ENCODE measurements at places on chromosomes 6 and 20.

GRCh38 chr6:87027021-87027420, 67.9 kb downstream of the CGA start:
- no peak for DNase-seq

GRCh38 chr20:15317546-15318232, 980.3 kb upstream of the FLRT3 start:
- DNase-seq, result no peak

DNA sequence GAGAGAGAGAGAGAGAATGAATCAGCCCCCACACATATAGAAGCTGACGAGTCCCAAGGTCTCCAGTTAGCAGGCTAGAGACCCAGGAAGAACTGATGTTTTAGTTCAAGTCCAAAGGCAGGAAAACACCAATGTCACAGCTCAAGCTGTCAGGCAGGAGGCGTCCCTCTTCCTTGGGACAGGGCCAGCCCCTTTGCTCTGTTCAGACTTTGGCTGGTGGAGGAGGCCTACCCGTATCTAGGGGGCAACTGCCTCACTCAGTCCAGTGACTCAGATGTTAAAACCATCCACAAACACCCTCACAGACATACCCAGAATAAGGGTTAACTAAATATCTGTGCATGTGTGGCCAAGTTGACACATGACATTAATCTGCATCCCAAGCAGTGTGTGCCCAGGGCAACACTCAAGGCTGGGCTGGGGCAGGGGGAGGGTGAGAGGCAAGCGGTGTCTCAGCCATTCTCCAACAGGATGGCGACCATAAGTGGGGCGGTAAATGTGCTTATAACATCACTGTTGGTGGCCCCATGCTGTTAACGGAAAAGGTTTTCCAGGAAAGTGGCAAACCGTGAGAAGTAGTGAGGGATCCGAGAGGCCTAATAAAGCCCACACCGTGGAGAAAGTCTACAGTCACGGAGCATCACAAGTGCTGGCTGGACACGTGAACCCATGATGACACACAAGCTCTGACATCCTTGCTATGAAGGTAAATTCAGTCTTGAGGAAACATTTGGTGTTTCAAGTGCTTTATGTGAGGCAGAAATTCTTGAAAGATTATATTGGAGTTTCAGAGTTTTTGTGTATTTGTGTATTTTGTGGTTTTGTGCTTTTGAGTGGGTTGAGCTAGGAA, 28.1 kb downstream of the RAMACL start:
- no peak for DNase-seq

GRCh38 chr6:112429226-112429625, 82.1 kb downstream of the RFPL4B start:
- no peak for DNase-seq

DNA sequence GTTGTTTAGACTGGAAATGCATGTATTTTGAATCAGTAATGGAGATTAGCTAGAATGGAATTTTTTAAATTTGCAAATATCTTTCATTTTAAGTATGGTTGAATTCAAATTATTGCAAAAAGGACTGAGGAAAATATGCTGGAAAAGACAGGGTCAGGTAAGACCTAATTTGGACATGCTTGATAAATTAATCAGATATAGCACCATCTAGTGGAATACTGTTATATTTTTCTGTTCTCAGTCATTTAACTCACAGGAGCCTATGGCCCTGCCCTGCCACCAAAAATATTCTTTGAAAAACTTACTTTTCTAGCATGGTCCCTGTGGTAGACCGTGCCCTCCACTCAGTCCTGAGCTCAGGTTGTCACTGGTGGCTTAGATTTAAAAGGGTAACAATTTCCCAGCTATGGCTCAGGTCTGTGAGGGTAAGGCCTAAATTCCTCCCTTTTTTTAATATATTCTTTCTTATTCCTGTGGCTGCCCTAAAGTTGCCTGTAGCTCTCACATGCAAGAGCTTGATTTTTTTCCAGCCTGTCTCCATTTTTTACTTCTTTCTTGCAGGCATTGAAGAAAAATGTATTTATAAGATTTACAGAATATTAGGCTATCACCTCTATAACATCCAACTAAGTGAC, 25.3 kb upstream of the KIAA1586 start:
- no peak for DNase-seq

- DNase-seq, result no peak
Observed at GRCh38 chr20:61948586-61949362, 116.9 kb downstream of the TAF4 start.

- DNase-seq, result peak; percentile 5
Observed at GRCh38 chr6:158009114-158009891, 27.6 kb downstream of the SYNJ2 start.

- no peak for DNase-seq
Observed at GRCh38 chr6:21323577-21323976, 270.0 kb upstream of the SOX4 start.

DNA sequence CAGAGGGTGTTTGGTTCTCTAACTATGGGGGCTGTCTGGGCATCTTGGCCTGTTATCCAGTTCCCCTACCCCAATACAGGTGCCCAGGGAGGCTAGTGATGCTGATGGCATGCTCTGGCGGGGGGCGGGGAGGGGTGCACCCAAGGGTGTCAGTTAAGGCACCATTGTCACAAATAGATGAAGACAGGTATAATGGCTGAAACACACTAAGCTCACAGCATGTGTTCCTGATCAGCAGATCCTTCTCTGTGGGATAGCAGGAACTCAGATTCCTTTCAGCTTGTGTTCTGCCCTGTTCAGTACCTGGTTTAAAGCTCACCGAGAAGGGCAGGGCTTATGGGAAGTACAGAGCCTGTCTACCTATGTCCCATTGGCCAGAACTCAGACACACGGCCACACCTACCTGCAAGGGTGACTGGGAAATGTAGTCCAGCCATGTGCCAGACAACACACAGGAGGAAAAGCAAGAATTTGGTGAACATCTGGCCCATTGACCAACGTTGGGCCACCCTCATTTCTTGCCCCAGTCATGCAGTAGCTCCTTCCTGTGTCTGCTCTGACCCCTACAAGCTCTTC, 3.4 kb upstream of the RSPO4 start:
- DNase-seq, result no peak

GRCh38 chr20:35146299-35146919, 727 bp downstream of the EDEM2 start:
- DNase-seq, result no peak

GRCh38 chr20:5374171-5374570, 57.4 kb upstream of the PROKR2 start:
- no peak for DNase-seq

DNA sequence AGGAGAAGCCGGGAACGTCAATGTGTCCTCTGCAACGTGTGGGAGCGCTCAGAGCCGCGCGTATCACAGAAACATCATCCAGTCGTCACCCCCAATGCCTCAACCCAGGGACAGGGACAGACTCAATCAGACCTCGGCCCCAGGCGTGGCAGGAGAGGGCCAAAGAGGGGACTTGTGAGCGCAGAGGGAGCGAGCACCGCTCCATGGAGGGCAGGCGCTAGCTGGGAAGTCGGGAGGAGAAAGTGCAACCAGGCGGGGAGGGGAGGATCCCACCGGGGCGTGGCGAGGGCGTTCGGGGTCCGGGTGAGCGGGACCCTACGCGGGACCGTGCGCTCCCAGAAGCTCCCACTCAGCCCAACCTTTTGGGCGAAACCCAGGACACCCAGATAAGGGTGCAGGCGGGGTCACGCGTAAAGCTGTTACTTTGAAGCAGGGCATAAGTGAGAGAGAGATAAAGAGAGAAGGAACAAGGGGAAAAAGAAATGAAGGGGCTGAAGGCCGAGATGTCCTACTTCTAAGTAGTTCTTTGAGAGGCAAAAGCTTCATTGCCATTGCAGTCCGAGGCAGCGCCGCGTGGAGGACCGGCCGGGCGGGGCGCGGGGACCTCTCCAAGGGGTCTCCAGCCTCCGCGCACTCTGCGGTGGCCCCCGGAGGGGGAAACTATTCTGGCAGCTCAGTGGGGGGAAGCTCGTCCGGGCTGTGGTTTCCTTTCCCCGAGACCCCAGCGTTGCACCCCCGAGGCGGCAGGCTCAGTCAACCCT, 862 bp upstream of the SOBP start:
- DNase-seq, result no peak

DNA sequence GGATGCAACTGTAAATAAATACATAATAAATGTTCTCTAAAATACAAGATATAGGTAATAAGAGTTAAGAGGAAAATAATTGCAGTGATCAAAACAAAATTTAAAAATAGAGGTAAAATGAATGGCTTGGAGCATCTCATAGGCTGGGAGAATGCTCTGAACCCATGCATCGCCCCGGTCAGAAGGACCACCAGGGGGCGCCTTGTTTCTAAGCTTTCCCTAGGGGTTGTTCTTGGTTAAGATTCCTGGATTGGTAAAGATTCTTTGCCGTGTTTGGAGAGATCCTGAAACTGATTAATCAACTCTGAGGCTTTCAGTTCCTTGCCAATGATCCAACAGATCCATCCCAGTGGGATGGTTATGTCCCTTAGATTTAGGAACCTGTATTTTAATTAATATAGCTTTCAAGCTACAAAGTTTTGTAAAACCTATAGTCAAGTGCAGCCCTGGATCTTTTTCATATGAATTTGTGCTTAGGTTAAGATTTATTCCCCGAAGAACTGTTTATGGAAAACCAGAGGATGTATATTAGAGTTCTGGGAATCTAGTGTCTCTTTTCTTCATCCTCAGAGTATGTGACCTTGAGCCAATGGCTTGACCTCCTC, 45.3 kb upstream of the PRELID3B start:
- peak; percentile 79 for DNase-seq

DNA sequence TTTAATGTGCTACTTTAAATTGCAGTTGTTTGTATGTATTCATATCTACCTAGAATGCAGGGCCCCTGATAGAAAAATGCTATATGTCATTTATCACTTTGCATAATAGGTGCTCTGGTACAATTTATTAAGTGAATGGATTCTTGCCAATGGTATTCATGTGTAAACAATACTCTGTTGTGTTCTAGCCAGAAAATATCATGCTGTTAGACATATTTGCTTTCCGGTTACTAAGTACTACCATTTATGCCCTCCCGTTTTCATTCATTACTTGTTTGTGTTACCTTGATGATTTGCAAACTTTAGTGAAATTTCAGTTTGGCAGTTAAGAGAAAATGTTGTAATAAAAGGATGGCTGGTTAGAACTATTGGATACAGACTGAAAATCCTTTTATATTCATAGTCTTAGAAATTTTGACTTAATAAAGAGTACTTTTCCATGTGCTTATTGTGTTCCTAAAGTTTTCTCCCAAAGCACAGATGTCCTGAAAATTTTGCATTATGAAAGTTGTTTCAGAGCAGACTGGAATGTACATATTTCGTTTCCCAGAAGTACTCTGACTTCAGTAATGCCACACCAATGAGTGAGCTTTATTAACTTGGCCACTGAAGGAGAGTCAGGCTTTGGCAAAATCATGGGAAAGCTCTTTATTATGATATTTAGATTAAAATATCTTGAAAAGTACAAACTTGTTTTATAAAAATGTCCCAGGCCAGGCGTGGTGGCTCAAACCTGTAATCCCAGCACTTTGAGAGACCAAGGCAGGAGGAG, 31.5 kb downstream of the RPF2 start:
- DNase-seq, result no peak

DNA sequence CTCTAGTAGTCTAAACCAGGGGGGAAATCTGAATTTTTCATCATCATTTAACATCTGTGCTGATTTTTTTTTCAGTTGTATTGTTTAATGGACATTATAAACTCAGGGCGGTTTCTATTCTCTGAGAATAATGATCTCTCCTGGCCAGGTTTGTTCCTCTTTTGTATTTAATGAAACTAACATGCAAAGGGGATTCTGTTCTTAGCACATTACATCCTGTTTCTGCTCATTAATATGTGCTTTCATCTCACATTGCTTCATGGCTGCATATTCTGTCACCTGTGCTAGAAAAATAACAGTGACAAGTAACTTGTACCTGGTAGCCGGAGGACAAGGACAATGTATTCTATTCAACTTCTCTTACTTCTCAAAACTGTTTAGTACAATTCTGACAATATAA, 806 bp downstream of the HLA-DOB start:
- no peak for DNase-seq

GRCh38 chr6:15352220-15352619, 106.4 kb downstream of the JARID2 start:
- DNase-seq, result no peak

GRCh38 chr6:13397359-13398068, 69.2 kb upstream of the TBC1D7 start:
- no peak for DNase-seq

DNA sequence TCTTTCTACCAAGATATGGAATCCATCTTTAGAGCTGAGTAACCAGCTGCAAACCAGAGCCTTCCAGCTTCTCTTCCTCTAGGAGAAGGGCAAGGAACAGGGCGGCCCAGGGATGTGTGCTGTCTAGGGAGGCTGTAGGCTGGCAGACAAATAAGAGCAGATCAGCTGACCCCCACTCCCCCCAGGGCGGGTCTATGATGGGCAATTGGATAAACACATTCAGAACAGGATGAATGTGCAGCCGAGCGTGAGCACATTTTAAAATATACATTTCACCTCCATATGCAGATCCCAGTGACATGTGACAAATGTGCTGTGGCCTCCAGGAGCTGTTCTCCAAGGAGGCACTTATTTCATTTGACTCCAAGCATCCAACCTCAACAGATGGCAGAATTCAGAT, 580.1 kb downstream of the PTPRT start:
- no peak for DNase-seq

DNA sequence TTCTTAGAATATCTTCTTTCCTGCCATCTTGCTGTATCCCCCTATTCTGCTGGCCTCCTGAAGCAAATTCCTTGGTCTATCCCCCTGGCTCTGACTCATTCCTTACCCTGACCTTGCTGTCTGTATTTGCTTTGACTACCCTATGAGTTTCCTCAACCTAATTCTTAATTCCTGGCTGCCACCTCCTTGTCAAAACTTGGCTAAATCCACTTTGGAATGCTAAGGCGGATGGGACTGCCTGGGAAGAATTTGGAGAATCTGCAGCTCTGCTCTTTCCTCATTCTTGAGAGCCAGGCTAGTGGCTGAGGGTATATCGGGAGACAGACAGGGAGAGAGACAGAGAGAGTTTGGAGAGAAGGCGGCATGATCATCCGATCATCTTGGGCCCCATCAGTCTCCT, 24.4 kb downstream of the CAP2 start:
- DNase-seq, result no peak

DNA sequence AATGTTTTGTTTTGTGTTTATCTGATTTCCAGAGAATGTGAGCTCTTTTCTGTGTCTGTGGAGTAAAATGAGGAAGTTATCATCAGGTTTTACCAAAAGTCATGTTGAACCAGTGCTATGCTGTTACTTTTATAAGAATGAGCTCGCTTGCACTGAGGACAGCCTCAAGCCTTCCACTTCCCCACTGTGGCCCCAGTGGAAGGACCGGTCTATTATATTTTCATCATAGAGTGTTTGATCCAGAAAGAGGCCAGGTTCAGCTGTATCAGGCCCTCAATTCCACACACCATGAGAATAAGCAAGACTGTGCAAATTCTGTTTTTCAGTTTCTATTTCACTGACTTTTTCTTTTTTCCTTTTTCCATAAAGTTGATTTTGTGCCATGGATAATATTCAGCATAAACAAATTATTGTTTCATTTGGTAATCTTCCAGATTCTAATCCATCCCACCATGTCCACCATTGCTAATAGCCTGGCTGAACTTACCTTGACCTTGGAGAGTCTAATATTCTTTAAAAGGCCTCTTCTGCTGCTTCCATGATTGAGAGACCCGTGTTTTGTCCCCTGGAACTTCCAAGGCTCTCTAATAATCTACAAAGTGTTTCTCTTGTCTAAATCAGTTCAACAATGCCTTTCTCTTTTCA, 286.2 kb downstream of the THBS2 start:
- DNase-seq, result no peak

Measured in stimulated activated naive CD4-positive, alpha-beta T cell treated with Interleukin-2 at 50 U/mL for 16 hours (primary cell).